ENCODE measurements at places on chromosomes 13 and 19.
A peak's percentile ranks its signal among the peaks of the same experiment; 100 is the strongest.

- DNase-seq: no peak
These were observed 222.8 kb upstream of the NBEA start for GRCh38 chr13:34719060-34719875.

DNA sequence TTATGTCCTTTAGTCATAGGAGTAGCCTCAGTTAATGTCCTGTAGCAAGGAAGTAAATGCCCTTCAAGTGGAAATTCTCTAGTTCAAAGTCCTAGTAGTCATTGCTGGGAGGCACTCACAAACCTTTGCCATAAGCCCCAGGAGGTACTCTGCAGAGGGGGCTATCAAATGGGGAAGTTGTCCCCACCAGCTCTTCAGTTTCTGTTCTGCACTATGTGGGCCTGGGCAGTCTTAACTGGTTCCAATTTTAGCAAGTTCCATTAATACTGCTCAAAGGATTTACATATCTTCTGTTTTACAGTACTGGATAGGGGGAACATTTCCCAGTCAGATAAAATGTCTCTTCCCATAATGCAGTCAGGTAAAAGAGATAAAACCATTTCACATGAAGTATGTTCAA, 101.3 kb downstream of the B3GLCT start:
- no peak for DNase-seq

DNA sequence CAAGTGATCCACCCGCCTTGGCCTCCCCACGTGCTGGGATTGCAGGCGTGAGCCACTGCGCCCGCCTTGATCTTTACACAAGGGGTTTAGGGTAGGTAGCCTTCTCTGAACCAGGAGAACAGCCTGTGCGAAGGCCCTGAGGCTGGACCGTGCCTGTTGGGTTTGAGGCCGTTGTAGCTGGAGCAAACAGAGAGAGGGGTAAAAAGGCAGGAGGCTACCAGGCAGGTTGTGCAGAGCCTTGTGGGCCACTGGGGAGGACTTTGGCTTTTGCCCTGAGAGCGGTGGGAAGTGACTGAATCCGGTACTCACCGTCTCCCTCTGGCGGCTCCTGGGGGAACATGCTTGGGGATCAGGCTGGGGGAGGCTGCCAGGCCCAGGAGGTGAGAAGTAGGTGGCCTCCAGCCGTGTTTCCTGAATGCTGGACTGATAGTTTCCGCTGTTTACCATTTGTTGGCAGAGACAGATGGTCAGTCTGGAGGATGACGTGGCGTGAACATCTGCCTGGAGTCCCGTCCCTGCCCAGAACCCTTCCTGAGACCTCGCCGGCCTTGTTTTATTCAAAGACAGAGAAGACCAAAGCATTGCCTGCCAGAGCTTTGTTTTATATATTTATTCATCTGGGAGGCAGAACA, 24.6 kb downstream of the SPC24 start:
- DNase-seq: peak; percentile 78

DNA sequence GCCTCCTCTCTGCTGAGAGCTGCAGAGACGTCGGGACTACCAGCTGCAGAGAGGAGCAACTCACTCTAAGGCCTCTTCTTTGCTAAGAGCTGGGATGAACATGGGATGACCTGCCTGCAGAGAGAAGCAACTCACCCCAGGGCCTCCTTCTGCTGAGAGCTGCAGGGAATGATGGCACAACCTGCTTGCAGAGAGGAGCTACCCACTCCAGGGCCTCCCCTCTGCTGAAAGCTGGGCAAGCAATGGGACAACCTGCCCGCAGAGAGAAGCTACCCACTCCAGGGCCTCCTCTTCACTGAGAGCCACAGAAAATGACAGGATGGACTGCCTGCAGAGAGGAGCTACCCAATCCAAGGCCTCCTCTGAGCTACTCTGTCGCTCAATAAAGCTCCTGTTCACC, 6.9 kb upstream of the MLLT1 start:
- DNase-seq: no peak

GRCh38 chr13:58680115-58680514, 1048.6 kb downstream of the PCDH17 start:
- no peak for DNase-seq

DNA sequence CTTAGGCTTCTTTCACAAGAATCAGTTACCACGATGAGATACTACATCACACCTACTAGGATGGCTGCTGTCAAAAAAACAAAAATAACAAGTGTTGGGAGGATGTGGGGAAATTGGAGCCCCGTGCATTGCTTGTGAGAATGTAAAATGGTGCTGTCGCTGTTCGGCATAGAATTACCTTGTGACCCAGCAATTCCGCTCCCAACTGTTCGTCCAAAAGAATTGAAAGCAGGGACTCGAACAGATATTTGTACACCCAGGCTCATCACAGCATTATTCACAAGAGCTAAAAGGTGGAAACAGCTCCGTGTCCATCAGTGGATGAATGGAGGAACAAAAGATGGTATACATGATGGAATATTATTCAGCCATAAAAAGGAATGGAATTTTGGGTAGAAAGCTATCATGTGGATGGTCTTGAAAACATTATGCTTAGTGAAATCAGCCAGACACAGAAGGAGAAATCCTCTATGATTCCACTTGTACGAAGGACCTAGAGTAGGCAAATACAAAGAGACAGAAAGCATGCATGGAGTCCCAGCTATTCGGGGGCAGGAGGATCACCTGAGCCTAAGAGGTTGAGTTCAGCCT, 23.4 kb downstream of the PAK4 start:
- DNase-seq: no peak

DNA sequence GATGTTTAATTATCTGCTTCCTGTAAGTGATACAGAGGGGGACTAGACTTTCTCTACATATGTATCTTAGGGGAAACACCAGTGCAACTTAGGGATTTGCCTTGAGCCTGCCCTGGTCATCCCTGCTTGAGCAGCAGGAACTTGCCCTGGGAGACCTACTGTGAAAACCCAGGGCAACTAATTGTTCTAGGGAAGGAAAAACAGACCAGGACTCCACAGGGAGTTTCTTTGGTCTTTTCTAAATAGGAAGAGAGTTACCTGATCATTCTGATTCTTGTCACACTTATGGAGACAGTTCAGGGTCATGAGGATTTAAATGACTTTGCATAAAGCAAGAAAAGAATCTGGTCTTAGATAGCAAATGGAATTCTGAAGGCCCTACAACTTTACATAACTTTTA, 89.1 kb downstream of the WASF3 start:
- DNase-seq: no peak

- no peak for DNase-seq
These were observed 55.7 kb downstream of the SERP2 start for GRCh38 chr13:44429311-44429710.

DNA sequence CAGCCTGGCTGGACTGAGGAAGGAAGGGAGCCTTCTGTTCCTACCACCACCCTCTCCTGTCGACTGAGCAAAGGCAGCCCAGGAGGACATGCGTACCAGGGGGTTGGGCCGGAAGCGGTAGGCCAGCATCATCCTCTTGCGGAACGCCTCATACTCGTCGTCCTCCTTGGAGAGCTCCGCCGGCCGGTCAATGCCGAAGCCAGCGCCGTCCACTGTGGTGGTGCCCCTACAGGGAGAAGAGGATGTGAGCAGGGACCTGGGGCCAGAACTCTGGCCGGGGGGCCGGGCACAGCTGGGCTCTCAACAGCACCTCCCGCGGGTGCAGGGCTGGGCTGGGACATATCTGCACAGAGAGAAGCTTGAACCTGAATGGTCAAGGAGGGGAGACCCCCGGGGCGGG, 3.8 kb upstream of the TM6SF2 start:
- no peak for DNase-seq
